ENCODE measurements at places on chromosomes 5 and 9.

DNA sequence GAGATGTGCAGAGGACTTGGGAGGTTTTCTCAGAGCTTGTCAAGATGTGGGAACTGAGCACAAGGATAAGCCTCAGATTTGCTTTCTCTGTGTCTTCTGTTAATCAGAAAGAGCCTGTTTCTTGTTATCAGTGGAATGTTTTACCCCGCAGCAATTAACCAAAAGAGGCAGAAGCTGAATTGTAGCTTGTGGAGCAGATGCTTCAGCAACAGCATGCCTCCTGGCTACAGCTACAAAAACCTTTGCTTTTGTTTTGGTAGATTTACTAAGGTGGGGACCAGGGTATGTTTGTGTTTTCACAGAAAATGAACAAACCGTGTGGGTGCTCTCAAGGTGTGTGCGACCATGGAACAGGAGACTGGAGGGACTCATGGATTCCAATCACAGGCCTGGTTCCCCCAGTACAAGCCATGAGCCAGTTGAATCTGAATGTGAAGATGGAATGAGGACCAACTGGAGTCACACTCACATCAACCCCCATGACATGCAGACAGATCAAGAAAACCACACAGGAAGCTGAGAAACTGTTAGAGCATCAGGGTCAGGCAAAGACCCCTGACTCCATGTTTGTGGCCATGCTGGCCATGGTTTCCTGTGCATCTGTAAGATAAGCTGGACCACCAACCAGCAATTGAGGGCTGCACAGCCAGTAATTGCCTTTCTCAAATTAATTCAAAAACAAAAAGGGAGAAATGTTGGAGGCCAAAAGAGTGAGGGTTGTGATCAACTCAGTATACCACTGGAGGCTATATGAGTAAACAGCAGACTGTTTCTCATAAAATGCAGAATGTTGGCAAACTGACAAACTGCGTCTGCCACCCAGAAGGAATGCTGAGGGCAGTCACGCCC lies 6.9 kb downstream of the UGT3A2 start:
- no peak for DNase-seq

DNA sequence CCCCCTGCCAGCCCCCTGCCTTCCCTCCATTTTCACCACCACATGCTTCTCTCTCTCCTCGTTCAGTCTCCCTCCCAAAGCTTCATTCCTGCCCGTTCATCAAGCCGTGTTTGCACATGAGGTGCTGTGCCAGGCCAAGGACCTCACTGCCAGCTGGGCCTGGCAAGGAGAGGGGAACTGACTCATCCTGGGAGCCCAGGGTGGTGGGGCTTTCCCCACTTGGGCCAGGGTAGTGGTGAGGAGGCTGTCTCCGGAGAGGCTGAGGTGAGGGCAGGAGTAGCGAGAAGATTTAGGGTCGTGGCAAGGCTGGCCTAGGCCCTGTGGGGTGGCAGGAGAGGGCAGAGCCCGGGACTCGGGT lies 30.4 kb upstream of the NOTCH1 start:
- DNase-seq: no peak

DNA sequence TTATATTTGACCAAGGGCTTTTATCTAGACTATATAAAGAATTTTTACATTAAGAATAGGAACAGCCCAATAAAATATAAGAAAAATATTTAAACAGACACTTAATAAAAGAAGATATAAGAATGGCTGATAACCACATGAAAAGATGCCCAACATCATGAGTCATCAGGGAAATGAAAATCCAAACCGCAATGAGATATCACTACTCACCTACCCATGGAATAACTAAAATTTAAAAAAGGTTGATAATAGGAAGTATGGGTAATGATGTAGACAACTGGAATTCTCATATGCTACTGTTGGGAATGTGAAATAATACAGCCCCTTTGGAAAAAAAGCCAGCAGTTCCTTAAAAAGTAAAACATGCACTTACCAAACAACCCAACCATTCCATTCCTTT lies 206.9 kb upstream of the PCSK5 start:
- no peak for DNase-seq

GRCh38 chr5:135026645-135027265 lies 7.3 kb downstream of the PITX1 start:
- no peak for DNase-seq

DNA sequence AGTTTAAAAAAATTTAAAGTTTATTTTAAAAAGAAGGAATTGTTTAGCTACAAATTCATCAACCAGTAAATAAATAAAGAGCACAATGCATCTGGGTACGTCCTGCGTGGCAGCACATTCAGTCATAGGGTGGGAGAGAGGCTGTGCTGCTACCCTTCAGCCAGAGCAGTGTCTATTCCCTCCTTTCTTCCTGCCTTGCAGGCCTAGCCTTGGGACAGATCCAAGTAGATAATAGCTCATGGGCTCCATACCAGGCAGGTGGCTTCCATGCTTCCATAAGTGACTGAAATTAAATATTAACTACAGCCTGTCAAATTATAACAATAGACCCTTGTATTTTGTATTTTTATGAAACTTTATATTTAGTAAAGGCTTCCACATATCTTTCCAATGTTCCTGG lies 408.3 kb upstream of the RGMB start:
- peak; percentile 56 for DNase-seq

GRCh38 chr9:124437086-124437485 lies 13.2 kb upstream of the ADGRD2 start:
- no peak for DNase-seq
